Stimulated activated naive CD4-positive, alpha-beta T cell treated with Interleukin-2 at 50 U/mL for 16 hours (primary cell): ENCODE measurements at places on chromosomes 4 and X.

GRCh38 chrX:124212622-124213021 is 119.8 kb upstream of the TEX13D start:
- DNase-seq: peak; percentile 11

DNA sequence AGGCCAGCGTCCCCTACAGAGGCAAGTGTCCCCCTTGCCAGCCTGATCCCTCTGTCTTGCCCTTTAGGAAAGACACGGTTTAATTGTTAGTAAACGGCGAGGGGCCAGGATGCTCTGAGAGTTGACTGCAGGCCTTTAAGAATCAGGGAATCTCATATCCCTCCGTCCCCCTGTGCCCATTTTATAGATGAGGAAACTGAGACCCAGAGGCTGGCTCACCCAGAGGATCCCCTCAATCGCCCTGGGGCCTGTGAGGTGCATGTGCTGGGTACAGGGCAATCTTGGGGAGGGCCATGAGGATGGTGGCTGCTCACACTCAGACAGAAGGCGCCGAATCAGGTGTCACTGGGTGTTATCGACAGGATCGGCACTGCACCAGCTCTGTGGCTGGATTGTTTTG is 575 bp downstream of the ZNF185 start:
- no peak for DNase-seq

GRCh38 chr4:108426493-108426892 is 193.9 kb upstream of the RPL34 start:
- no peak for DNase-seq

DNA sequence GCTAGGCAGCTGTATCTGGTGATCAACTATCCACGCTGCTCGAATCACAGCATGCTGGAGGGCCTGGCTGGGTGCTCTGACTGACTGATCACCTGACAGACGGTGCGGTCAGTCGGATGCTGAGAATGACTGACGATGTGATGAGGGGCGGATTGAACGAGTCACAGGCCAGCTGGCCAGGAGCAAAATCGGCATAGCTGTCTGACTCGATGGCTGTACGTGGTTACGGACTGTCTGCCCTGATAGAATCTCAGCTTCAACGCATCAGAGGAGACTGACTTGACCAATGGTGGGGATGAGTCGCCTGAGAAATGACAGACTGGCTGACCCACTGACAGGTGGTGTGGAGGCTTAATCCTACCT is 1.0 kb upstream of the SUV39H1 start:
- no peak for DNase-seq

DNA sequence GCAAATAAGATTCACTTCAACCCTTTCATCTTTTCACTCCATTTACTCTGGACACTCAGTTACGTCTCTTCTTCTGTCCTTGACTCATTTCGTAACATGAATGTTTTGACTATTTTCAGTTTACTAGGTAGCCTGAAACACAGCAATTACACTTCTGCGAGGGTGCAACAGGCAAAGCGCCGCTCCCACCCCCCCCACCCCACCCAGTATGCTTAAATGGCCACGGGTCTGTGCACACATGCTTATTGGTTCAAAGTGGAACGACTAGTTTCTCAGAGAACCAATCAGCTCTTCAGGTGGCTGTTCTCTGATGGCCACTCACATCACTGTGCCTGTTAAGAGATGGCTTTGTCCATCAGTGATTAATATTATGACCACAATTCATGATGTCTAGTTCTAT is 3.5 kb downstream of the BEND4 start:
- DNase-seq: no peak

- DNase-seq: no peak
Observed at GRCh38 chrX:250965-251364, 30.2 kb upstream of the PLCXD1 start.

- no peak for DNase-seq
Observed at GRCh38 chrX:150547375-150548115, 20.9 kb upstream of the MTM1 start.

DNA sequence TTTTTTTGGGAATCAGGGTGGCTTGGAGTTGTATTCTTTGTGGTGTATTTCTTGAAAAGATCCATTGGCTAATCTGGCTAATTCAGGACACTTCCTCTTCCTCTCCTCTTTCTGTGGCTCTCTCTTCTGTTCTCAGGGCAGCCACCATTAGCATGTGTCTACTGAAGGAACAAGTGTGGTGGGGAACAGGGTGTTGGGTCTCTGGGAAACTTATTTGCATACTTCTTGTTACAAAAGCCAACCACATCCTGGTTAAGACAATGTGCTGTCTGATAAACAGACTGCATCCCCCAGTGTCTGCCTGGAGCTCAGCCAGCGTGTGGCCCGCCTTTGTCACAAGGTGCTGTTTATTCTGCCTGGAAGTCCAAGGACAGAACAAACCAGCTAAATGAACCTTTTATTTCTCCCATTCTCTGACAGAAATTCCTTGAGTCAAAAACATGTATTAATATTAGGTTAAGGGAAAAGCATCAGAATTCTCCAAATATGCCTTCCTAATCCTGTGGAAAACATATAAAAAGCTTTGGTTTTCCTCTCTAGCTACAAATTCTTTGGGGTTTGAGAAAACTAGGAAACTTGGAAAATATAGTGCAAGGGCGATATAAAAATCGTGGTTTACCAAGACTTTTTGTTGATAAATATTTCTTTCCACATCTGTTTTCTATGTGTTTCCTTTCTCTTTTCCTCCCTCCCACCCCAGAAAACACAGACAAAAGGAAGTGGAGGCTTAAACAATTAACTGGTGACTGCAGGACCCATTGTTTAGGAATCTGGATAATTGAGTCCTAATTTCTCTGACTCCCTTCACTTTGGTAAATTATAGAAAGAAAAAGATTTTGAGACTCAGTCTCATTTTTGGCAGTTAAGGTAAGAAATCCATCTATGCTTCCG is 203.6 kb downstream of the SPRY1 start:
- DNase-seq: peak; percentile 3

- DNase-seq: no peak
Observed at GRCh38 chrX:44802613-44803012, 41.2 kb upstream of the DUSP21 start.

DNA sequence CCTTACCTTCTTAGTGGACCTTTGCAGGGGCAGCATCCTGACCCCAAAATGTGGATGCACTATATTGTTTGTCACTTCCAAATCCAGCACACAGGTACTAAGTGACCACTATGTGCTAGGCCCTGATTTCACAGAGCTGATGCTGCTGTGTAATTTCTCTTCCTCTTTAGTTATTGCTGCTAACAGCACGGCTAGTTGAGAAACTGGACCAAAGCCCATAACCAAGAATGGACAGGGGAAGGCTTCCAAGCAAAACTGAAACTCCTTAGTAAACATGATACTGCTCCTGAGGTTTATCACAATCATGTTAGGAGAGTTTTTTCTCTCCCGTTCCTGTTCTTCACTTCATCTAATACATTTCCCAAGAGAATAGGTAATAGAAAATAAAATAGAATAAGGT is 172.9 kb upstream of the TTC29 start:
- DNase-seq: no peak

GRCh38 chr4:119030536-119030890 is 105.1 kb upstream of the MYOZ2 start:
- no peak for DNase-seq

GRCh38 chr4:33316033-33316432 is 2595.9 kb downstream of the PCDH7 start:
- no peak for DNase-seq

GRCh38 chr4:170127758-170128157 is 38.0 kb upstream of the AADAT start:
- no peak for DNase-seq
